A549 (cell line): ENCODE measurements at places on chromosomes 6 and 20.

DNA sequence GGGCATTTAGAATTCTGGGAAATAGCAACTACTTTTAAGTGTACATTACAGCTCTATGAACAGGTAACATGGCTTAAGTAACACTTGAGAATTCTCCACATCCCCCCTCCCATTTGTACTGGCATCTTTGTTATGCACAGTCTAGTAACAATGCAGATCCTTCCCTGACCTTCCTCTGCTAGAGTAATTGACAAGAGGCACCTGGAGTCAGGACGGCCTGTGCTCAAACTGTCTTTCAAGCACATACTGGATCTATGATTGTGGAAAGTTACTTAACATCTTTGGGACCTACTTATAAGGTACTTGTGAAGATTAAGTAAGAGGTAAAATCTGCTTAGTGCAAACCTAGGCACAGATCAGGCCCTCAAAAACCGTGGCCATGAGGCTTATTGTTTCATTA is 21.9 kb upstream of the GSTA3 start:
- no peak for DNase-seq

- no peak for DNase-seq
Measured at GRCh38 chr6:170446841-170447560, 106.1 kb downstream of the PSMB1 start.

DNA sequence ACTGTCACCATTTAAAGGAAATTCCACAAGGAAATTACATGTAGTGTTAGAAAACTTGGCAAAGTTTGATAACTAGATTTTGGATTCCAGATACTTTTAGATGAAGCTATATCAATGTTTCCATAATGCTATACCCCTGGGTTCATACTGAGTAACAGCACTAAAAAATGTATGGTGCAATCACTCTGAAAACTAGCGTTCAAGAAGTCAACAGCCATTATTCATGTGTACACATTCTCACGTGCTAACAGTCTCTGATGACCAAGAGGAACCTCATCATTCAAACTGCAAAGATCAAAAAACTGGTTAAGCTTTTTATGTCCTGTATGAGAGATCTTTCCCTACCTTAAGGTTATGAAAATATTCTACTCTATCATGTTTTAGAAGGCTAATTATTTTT is 197.6 kb downstream of the GMDS start:
- DNase-seq: no peak

DNA sequence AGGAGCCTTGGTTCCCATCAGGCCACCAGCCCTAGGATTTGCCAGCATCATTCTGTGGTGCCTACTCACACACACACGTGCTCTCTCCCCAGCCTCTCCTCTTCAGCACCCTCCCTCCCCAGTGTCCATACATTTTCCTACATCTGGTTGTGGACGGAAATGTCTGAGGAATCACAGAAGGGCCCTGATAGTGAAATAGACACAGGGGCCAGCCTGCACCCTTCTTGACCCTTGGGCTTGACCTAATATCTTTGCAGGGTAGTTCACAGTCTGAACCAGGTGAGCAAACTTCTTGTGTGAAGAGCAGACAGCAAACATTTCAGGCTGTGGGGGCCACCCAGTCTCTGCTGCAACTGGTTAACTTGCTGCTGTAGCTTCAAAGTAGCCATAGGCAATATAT is 108.5 kb upstream of the NXT1 start:
- no peak for DNase-seq

DNA sequence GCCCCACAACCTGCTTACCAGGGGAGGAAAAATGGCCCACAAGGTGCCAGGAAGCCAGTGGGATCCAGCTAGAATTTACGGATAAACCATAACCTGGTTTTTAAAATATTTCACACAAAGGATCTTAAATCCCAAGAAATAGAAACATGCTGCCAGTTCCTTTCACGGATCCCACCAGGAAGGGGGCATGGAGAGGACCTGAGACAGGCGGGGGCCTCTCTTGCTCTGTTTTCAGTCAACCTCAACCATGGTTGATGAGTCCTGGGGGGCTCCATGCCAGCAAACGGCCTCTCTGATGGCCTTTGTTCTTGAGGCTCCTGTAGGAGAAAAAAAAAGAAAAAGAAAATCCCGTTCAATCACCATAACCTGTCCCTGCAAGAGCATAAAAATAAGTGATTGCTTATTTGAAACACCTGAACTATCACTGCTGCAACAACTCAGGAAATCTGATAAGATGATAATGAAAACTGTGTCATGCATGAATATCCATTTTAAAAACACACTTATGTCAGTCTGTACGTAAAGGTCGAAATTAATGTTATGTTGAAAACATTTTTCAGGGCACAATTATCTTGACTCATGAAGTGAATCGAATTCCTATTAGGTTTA is 125.8 kb upstream of the CST7 start:
- no peak for DNase-seq

DNA sequence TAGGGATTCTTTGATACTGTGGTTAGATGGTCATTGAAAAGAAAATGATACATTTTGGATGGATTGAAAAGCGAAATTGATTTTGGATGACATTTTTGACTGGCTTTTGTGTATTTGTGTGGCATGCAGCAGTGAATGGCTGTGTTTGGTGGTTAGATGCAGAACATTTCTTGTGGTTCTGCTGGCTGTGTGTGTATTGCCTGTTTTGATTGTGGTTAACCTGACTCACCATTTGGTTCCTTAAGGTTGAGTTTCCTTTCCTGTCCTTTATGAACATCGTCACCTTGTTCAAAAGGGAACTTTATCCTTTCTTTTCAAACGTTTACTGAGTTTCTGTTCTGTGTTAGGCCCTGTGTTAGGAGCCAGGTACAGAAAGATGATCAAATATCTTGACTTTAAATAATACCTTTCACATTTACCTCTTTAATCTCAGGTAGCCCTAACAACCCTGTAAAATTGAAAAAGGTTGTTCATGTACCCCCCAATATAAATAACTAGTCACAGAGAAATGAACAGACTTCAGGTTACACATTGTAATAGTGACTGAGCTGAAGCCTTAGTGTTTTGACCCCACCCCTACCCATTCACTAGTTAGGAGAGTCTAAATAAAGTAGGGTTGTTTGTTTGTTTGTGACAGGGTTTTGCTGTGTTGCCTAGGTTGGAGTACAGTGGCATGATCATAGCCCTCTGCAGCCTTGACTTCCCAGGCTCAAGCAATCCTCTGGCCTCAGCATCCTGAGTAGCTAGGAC is 23.8 kb downstream of the ANKS1A start:
- DNase-seq: no peak

DNA sequence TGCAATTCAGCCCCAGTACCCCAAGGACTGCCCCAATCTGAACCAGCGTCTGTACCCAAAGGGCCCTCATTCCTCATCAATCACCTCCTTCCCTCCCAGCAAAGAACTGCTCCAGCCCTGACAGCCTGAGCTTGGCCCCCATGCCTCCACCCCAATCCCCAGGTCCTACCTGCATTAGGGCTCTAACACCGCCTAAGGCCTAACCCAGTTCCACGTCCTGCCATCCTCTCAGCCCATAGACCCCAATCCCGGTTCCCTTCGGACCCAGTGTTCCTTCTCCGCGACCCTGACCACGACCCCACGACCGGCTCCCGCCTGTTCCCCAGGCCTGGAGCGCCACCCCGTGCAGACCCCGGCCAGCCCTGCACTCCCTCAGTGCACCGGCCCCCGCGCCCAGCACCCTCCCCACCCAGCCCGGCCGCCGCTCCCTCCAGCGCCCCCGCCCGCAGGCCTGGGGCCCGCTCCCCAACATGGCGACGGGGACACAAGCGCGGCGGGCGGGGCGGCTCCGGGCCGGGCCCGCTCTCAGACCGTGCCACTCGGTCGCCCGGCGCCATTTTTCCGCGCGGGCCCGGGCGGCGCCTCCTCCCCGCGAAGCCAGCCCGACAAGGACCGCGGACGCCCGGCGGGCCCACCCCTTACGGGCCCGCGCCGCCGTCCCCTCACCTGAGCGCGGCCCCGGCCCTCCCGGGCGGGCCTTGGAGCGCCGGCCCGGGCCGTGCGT is 483 bp downstream of the NCOA6 start:
- DNase-seq: peak; percentile 48

DNA sequence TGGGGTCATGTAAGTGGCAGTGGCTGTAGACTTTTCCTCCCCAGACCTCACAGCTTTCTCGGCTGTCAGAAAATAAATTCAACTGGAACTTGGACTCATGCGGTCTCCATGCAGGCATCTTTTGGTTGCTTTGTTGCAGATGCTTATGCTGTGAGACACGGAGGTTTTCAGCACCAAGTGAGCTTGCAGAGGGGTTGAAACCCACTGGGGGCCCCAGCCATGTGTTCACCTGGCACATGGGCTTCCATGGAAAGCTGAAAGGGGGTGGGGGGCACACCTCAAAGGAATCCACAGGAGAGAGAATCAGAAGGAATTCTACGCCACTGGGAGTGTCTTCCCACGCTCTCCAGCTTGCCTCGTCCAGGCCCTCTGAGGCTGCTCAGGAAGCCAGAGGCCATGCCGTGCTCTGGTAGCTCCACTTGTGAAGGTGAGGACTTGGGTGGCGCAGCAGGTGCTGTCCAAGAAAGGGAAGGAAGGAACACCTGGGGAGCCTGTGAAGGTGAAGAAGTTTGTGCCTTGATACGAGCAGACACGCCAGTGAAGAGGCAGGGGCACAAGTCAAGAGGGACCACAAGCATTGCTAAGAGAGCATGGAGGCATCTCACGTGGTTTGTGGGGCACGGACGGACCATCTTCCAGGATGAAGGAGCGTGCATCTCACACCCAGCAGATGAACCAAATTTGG is 134.3 kb upstream of the PMEPA1 start:
- no peak for DNase-seq

- DNase-seq: peak; percentile 40
Measured at GRCh38 chr6:99241905-99242534, 107.5 kb downstream of the FAXC start.

DNA sequence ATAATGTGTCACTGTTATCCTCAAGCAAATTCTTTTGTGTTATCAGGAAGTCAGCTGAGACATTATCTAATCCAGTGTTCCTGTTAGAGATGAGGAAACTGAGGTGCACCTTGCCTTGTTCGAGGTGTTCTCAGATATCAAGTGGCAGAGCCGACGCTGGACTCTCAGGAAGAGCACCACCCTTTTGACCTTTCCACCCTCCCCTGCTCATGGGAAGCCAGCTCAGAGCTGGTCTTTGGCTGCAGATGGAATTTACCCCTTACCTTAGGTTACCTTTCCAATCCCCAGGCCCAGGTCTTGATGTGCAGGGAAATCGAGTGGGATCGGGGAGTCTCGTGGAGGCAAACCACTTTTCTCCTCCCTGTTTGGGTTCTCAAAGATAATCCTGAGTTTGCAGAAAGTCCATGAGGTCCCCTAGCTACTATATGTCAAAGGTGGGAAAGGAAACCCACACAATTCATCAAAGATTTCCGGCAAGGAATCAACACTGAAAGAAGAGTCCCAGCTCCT is 62.9 kb upstream of the PIM1 start:
- no peak for DNase-seq

DNA sequence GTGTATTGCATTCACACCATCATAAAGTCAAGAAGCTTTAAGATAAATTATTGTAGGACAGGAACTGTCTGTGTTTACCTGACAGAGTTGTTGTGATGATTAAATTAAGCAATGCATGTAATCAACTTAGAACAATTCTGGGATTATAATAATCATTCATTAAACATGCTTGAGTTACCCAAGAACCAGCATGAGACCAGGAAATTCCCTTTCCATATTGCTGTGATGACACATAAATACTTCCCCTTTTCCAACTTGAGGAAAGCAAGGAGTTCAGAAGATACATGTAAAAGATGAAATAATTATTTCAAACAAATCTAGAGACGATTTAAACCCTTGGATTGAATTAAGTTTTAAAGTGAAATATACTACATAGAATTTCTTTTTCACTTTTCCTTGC is 404.4 kb downstream of the GJA1 start:
- DNase-seq: no peak

DNA sequence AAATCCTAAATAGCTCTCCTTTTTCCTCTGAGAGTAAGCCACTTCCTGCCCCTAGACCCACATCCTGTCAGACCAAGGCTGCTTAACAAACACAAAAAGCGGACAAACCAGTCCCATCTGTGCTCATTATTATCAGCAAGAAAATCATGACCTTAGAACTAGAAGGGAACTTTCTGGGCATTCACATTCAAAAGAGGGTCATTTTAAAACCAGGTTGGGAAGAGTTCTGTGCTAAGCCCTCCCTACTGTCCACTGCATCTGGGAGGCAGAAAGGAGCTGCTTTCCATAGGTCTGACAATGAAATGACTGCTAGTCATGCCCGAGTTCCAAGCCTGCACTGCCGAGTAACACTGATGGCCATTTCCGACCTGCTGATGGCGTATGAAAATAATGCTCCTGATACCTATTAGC is 15.4 kb downstream of the EZR start:
- DNase-seq: no peak

DNA sequence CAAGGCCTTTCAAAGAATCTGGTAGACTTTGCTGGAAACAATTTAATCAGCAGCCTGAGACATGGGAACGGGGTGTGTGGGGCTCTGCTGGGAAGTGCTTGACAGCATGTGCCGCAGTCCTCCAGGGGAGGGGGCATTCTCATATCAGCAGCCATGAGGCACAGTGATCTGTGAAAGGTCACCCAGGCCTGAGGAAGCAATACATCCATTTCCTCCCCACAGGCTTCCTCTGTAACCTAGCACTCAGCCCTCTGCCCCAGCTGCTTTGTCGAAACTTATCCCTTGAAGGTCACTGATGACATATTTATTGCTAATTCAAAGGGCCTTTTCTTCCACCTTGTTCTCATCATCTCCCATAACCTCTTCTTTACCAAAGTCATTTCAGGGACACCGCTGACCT is 103.3 kb downstream of the TNFAIP3 start:
- DNase-seq: no peak

DNA sequence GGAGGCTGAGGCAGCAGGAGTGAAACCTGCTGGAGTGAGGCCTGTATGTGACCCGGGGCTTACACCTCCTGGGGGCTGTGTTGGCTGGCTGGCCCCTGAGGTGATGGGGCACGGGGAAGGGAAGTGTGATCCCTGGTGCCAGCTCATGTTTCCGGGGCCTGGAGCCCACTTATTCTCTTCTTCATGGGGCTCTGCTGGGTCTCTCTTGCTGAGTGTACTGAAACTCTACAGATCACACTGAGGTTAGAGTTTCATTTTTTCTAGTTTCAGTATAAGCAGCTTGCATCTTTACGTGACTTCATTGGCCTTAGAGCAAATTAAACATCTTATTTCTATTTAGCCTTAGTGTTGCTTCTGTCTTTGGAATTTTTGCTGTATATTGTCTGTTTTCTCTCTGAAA is 96.2 kb downstream of the ANKS1A start:
- DNase-seq: no peak

DNA sequence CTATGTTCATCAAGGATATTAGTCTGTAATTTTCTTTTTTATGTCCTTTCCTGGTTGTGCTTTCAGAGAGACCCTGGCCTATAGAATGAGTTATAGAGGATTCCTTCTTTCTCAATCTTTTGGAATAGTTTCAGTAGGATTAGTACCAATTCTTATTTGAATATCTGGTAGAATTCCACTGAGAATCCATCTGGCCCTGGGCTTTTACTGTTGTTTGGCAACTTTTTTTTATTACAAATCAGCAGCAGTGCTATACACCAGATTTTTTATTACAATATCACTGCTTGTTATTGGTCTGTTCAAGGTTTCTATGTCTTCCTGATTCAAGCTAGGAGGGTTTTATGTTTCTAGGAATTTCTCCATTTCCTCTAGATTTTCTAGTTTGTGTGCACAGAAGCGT is 50.0 kb upstream of the NRSN1 start:
- no peak for DNase-seq

GRCh38 chr6:138405816-138406413 is 1.9 kb downstream of the HEBP2 start:
- DNase-seq: no peak
